ENCODE measurements at places on chromosomes 2 and 18.

DNA sequence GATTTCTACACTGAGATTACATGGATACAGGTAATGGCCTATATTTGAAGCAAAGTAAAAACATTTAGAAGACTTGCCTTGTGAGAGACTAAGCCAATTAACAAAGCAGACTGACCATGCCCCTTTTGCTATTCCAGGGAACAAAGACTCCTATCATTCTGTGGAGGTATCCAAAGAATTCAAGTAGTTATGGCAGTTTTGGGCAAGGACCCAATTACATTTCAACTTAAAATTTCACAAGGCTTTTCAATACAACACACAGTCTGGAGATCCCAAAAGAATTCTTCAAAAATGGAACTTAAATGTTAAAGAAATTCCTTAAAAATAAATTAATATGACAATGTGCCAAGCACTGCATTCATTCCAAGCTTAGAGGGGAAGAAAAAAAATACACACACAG is 109.2 kb upstream of the CHRNA1 start:
- DNase-seq = no peak

DNA sequence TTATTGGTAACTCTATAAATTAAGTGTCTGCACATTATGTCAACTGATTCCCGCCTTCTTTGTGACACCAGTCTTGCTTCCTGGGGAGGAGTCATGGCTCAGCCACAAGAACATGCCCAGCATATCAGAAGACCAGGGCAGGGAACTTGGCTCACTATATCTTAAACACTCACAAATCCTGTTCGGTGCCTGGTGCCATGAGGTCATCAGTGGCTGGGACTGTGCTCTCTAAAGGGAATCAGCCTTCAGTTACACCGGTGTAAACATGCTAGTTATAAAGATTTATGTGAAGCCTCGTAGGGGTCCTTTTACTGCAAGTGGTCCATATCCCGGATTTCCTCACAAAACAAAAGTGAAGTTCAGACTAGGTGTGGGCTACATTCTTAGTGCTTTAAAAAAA is 73.1 kb upstream of the ZNF521 start:
- DNase-seq = no peak

- DNase-seq = no peak
Measured at GRCh38 chr18:76658627-76659026, 163.6 kb upstream of the ZNF516 start.

GRCh38 chr2:96529376-96530143 is 7.0 kb upstream of the ARID5A start:
- no peak for DNase-seq

- DNase-seq = no peak
Measured at GRCh38 chr2:220417503-220417902, 790.1 kb downstream of the SLC4A3 start.

All from CD4-positive, alpha-beta T cell treated with Interleukin-6 at 100 ng/mL for 8 hours (primary cell).